Bone marrow (tissue), 2 donors: ENCODE measurements at places on chromosomes 6 and 20.

DNA sequence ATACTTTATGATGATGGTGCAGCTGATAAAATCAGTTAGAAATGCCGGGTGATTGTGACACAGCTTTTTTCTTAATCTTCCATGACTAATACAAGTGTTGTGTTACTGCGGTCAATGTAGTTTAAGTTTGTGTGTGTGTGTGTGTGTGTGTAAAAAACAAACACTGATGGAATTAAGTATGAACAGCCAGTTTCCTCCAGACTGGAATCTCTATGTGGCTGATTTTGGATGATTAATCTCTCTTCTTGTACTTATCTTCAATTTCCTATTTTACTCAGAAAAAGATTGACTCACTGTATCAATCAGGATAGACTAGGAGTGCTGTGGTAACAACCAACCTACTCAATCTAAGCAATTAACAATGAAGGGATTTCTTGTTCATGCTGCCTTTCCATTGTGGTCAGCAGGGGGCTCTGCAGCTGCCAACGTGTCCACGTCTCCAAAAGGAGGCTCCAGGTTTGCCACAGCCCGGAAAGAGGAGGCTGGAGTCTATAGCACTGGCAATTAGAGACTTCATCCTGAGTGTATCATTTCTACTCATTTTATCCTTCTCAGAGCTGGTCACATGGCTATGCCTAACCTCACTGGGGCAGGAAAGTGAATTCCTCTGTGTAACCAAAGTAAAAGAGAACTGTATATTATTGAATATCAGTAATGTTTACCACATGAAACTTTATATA lies 107.7 kb downstream of the CD109 start:
- DNase-seq = no peak

GRCh38 chr6:134245041-134245440 lies 72.9 kb downstream of the SGK1 start:
- no peak for DNase-seq

- DNase-seq = no peak
Observed at GRCh38 chr6:144159742-144160141, 9.4 kb downstream of the STX11 start.

- DNase-seq = no peak
Observed at GRCh38 chr6:7959453-7959852, 48.9 kb upstream of the TXNDC5 start.

DNA sequence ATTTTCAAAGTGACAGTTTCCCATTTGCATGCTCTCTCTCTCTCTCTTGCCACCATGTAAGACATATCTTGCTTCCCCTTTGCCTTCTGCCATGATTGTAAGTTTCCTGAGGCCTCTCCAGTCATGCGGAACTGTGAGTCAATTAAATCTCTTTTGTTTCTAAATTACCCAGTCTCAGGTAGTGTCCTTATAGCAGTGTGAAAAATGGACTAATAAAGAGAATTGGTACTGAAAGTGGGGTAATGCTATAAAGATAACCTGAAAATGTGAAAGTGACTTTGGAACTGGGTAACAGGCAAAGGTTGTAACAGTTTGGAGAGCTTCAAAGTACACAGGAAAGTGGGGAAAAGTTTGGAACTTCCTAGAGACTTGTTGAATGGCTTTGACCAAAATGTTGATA lies 389.8 kb downstream of the GRIK2 start:
- DNase-seq = no peak

GRCh38 chr6:114108119-114109002 lies 137.4 kb upstream of the HDAC2 start:
- DNase-seq = peak; percentile 3

GRCh38 chr6:107045826-107046675 lies 18.1 kb downstream of the MTRES1 start:
- DNase-seq = no peak

DNA sequence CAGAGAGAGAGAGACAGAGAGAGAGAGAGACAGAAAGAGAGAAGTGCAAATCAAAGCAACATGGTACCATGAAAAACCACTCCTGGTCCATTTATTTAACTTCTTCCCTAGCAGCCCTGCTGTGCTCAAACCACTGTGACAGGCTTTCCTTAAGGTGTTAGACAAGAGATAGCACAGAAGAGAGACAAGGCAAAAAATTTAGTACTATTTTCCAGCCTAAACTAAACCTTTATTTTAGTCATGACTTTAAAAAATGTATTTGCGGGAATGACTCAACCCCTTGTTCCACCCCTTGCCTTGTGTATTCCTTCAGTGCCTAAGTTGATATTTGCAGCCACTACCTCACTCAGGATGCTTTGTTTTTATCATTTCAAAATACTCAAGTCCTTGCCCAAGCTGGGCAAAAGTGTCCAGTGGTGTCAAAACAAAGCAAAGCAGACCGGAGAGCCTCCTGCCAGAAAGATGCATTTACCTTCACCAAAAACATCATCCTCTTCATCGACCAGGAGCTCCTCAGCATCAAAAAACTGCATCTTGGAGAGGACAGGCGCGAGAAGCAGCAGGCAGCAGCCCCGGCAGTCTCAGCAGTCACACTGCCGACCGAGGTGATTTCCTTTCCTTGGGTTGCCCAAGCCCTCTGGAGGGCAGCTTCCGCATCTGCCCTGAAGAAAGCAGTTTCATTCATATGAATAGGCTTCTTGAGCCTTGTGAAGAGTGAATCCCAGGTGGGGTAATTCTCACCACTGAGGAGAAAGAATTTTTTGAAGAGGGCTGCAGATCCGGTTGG lies at the start of gene RIPOR2:
Gene RIPOR2, minus strand, starts transcription at position 595 of the 787 bp plus-strand sequence. Its CDS starts 62 bp downstream, at position 533.
- DNase-seq = peak; percentile 31

DNA sequence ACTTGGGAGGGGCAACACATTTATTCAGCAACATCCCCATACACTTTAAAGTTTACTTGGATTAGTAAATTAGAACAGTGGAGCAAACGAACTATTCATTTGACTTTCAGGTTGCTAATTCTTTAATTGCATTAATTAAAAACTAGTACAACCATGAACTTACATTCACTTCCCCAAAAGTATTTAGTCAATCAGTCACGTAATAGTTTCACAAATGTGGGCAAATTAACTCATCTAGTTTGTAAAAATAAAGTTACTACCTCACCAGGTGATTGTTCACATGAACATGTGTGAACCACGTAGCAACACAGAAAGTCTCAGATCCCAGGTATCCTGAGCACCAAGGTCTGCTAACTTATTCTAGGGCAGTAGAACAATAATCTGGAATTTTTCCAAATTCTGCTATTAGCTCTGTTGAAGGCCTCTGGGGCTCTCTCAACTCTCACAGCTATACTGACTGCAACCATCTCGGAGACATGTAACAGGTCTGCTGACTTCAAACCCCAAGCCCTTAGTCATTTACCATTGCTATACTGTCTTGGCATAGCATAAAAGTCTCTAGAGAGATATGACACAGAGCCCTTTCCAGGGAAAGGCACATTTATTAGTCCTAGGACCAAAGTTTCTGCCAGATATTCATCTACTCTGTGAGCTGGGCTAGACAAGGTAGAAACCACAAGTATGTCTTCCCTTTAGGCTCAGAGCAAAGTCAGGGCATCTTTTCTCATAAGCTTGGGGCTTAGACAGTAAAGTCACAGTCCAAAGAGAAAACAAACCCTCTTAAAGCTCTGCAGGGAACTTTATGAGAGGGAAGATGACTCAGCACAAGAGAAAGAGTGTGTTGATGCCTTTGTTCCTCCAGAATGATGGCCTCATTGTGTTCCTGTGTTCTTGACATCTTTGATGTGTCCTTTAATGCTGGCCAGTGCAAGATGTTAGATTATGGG lies 50.9 kb upstream of the CCDC28A start:
- no peak for DNase-seq

GRCh38 chr20:10177326-10177725 lies 41.3 kb upstream of the SNAP25 start:
- no peak for DNase-seq

DNA sequence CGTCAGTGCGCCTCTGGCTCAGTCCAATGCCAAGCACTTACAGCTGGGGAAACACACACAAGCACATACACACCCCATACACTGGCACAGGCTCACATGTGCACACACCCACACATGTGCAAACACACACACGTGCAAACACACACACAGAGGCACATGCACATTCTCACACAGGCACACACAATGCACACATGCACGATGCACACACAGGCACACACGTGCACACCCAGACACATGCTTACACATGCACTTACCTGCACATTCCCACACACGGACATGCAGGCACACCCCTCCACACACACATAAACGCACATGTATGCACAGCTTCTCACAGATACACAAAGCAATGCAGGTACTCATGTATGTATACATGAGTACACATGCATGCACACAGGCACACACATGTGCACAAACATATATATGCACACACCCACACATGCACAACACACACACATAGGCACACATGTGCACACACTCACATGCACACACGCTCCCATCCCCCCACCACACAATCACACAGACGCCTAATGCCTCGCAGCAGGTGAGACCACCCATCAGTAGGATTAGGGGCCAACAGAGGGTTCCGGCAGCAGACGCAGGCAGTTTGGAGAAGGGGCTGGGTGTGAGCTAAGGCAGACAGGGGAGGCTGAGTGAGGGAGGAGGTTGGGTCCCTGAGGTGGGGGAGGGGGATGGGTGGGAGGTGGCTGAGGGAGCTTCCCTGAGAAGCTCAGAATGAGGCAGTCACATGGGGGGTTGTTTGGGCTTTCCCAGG lies 71.2 kb upstream of the SLCO4A1 start:
- no peak for DNase-seq

GRCh38 chr20:760751-761417 lies 7.4 kb downstream of the SLC52A3 start:
- DNase-seq = no peak

DNA sequence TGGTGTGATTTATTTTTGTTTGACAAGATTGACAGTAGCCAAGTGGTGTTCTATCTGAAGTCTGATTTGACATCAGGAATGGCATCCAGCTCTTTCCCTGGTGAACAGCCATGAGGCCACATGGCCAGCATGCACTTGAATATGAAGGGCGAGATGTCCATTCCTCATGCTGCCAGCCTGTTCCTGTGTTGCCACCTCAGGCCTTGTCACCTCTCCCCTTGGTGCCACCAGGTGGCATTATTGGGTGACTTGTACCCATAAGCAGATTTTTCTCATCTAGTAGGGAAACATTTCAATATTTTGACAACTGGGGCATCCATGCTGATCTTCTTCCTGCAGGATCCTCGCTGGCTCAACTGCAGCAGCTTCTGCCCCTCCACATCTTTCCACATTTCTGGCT lies 199.1 kb downstream of the ERMARD start:
- no peak for DNase-seq

DNA sequence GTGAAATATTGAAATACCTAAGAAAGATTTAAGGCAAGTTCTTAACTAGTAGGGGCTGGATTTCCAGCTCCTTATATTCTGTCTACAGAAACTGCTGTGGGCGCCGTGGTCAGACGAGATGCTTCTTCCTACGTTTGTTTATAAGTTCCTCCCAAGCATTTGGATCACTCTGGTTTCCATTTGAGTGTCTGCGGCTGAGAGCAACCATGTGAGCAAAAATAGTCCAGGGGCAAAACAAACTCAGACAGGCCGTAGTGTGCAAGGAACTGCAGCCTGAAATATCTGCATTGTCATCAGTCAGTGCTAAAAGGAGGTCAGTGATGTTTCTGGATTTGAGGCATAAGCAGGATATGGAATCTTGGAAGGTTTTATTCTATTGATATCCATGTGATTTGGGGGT lies 485.9 kb upstream of the JAG1 start:
- peak; percentile 50 for DNase-seq

GRCh38 chr20:38673725-38674091 lies 50.6 kb upstream of the SLC32A1 start:
- DNase-seq = no peak

- no peak for DNase-seq
Observed at GRCh38 chr6:100879317-100879716, 1.8 kb downstream of the ASCC3 start.

GRCh38 chr6:146913842-146914488 lies 290.3 kb upstream of the STXBP5 start:
- peak; percentile 90 for DNase-seq

- no peak for DNase-seq
Observed at GRCh38 chr6:42988486-42989020, 4.2 kb downstream of the PPP2R5D start.

- no peak for DNase-seq
Observed at GRCh38 chr6:33508935-33509926, 54.9 kb downstream of the ZBTB9 start.

- no peak for DNase-seq
Observed at GRCh38 chr6:21800948-21801438, 207.4 kb downstream of the SOX4 start.

DNA sequence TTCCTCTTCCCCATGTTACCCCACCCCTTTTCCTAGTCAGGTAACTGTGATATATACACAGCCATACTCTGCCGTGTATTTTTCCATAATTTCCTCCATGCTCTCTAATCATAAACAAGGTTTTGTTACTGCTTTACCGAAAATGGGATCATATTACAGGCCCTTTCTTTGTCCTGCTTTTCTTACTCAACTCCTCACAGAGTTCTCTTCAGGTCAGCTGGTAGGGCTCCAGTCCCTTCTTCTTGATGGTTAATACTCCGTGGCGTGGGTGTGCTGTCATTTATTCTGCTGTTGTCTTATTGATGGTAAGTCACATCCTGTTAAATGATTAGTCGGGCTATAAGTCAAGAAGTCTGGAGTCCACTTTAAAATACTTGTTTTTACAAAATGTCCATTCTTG lies 24.9 kb upstream of the PI16 start:
- DNase-seq = no peak

DNA sequence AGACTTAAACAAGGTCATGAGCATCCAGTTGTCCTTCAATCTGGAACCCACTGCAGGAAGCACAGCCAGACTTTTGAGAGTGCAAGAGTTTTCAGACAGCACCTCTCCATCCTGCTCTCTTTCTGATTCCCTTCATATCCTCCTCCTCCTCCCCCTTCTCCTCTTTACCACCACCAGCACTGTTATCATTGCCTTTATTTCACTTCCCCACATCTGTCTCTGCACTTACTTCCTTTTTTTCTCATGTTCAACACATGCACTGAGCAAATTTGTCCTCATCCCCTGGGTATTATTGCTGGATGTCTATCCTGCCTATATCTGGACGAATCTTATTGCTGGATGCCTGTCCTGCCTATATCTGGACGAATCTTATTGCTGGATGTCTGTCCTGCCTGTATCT lies 554.8 kb downstream of the DHX35 start:
- DNase-seq = no peak

DNA sequence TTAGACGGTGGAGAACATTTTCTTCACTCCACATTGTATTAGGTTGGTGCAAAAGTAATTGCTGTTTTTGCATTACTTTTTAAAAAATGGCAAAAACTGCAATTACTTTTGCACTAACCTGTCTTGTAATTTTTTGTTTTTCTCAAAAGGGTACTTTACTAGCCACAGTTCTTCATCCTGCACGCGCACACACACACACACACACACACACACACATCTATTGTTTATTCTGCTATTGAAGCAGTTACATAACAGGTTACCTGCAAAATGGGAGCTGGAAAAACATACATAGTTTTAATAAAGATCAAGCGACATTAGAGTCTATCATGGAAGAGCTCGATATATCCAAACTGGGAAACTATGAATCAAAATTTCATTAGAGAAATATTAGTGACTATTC lies 235.2 kb downstream of the SIM1 start:
- DNase-seq = no peak

- DNase-seq = no peak
Observed at GRCh38 chr6:64459411-64459944, 823.9 kb downstream of the PHF3 start.

- no peak for DNase-seq
Observed at GRCh38 chr20:52172392-52173047, 19.1 kb downstream of the ZFP64 start.

- DNase-seq = no peak
Observed at GRCh38 chr6:5746759-5747130, 260.0 kb downstream of the NRN1 start.
